Daoy (cell line): ENCODE measurements at places on chromosomes 3 and 15. TPM values are rescaled to one million over a fixed set of nuclear protein-coding genes. Genes with fewer than 3 reads are reported as not detected.
A peak's percentile ranks its signal among the peaks of the same experiment; 100 is the strongest.

DNA sequence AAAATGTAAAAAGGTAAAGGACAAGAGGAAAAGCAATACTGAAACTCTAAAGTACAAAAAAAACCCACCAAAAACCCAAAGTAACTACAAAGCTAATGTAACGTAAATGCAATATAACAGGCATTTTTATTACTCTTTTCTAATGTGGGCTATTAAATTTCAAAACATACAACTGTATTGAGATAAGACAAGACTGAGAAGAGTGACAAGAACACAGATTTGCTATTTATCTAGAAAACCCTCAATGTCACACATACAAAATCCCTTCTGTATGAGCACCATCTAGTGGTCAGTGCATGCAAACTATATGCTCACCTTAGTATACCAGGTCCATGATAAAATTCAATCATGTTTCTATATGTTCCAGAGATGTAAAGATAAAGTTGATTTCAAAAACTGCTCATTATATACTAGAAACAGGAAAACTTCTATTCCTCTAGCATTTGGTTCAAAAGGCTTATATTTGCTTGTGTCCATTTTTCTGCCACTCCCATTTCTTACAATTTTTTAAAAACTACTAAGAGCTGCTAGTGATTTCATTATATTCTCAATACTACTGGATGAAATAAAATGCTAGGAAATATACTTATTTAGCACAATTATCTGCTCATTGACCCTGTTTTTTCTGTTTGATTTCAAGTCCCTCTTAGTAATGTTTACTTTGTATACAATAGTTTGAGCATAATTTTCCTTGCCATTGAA lies 111.4 kb downstream of the DLG1 start:
- peak; percentile 45 for DNase-seq

DNA sequence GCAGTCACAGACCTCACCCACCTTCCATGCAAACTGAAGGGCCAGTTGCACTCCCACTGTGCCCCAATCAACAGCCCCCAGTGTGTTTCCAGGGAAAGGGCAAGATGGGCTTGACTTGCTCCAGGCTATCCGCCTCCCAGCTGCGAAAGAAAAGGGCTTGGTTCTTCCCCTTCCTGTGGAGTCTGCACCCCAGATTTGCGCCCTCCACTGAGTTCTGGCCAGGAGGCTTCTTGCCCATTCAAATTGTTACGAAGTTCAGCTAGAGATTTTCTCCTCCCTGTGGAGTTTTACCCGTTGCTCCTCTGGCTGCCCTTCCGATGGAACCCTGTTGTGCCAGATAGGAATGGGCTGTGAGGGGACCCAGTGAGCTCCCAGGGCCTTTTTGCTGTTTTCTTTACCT lies 1096.9 kb upstream of the ALCAM start:
- DNase-seq = no peak

DNA sequence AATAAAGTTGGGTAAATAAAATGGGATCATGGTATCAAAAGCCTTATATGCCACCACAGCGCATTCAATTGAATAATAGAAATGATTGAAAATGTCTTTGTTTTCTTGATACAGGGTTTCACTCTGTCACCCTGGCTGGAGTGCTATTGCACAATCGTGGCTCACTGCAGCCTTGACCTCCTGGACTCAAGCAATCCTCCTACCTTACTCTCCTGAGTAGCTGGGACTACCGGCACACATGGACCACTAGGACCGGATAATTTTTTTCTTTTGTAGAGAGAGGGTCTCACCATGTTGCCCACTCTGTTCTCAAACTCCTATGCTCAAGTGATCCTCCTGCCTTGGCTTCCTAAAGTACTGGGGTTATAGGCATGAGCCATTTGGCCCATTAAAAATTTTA lies 33.8 kb upstream of the BBX start:
- DNase-seq = no peak

The DCBLD2 gene
- total RNA-seq = 298 and 307 TPM in 2 replicates

The EEFSEC gene
- total RNA-seq = 1.4 and 4.4 TPM in 2 replicates

DNA sequence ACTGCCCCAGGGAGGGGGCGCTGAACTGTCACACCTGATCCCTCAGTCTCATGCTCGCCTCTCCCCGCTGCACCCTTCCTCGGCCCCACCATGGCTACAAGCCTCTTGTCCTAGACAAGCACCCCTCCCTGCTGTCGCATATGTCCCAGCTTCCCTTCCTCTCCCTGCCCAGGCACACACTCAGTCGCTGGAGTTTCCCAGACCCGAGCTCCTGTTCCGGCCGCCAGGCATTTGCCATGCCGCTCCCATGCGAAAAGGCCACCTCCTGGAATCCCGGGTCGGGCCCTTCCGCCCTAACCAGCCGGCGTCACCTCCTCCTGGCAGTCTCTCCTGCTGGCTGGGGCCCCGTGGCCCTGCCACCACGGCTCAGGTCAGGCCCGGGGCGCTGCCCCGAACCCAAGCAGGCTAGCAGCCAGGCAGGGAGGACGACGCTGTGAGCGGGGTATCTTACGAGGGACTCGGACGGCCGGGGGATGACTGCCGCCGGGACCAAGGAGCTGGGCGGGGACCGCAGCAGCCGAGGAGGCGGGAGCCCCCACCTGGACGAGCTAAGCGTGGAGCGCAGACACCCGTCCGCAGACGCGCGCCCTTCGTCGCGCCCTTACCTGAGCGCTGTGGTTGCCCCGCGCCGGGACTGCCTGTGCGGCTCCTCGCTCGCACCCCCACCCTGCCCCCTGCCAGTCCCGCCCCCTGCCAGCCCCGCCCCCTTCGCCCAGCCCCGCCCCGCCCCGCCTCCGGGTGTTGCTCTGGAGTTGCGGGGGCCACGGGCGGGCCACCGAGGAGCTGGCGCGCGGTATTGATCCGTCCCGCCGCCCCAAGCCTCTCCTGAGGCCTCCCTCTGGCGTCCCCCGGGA lies at the start of gene ALS2CL:
Gene ALS2CL, minus strand, starts transcription at position 642 of the 854 bp plus-strand sequence. CDS start 4,239 bp downstream, outside the sequence.
- peak; percentile 47 for DNase-seq

The CTXN2 gene
- total RNA-seq = not detected in 2 replicates

The CHST13 gene
- total RNA-seq = not detected in 2 replicates

DNA sequence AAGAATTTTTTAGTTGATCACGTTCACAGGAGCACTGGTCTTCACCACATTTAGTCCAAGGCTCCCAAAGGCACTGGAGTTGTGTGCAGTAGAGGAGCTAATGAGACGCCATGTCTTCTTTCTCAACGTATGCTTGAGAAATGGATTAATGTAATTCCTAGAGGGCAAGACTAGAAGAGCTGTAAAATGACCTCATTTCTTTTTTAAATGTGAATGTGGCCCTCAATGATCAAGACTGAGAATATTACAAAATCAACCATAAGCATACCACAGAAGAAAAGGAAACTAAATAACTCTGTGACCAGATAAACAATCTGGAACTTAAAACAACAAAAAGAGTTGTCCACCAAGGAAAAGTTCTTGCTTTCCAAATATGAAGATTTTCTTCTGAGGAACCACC lies 112.1 kb upstream of the THBS1 start:
- DNase-seq = no peak

The RBM5 gene
- 41.2 and 62.9 TPM in 2 replicates for total RNA-seq

- no peak for DNase-seq
Measured at GRCh38 chr3:90007778-90008499, 900.5 kb downstream of the EPHA3 start.

- DNase-seq = no peak
Measured at GRCh38 chr15:89335298-89336041, 846 bp upstream of the POLG start.

- DNase-seq = peak; percentile 70
Measured at GRCh38 chr15:75947092-75947491, 43.4 kb downstream of the FBXO22 start.

DNA sequence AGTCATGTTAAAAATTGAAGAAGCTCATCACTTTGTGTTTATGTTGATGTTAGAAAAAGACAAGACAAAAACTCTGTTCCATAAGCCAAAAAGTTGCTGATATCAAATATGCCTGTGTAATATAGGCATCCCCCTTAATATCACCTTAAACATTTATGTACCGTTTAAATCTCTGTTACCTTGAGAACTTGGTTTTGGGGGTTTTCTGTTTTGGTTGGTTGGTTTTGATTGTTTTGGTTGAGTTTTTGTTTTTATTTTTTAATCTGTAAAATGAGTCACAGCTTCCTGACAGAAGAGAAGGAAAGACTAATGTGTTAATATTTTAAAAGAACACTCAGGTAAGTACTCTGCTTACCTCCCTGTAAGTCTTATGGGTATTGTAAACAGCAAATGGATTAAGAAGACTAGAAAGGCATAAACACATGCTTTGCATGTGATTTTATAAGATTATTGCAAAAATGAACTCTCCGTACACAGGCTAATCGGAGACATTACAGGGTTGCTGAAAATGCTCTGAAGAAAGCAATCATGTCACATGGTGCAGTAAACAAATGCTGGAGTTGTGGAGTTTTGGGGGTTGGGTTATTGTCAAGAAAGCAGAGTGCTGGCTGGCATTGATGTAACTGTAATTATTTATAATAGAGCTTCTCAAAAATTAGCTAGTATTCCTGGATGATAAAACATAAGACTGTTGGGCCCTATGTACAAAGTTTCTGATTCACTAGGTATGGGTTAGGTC lies 69.5 kb upstream of the MBNL1 start:
- DNase-seq = no peak

DNA sequence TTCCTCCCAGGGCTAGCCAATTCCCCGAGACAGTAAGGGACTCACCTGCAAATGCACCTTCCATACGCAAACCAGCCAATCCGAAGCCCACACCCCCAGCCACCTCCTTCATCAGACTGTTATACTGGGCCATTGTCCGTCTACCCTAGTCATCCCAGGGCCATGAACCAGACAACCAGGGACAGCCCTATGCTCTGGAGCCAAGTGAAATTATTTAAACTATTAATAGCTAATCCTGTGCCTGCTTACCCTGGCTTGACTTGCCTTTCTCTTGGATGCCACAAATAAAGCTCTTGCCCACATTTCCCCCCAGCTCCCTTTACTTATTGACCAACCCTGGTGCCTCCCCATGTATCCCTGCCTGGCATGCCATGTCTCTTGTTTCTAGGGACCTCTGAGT lies 4.0 kb upstream of the CHRNB4 start:
- DNase-seq = no peak

DNA sequence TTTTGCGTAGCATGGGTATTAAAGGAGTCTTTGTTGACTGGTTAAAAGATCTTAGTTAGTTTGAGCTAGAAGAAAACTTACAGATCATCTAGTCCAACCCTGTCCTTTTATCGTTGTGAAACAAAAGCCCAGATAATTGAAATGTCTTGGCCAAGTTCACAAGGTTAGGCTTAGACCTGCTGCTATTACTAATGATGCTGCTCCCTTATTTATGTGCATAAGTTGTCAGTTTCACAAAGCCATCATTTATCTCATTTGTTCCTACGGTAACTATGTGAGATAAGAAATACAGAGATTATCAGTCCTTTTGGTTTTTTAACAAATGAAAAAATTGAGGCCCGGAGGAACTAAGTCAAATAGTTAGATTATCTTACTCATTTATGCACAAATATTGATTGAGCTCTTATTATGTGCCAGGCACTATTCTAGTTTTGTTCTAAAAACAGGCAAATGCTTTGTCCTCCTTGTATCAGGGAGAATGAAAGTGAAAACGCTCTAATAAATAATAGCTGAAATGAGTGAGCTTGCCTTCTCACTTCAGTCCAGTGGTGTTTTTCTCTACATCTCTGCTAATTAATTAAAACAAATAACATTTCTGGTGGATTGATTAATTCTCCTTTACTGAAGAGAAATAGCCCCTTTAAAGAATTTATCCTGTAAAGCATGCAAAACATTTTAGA lies 49.1 kb upstream of the TPRG1 start:
- no peak for DNase-seq

The A4GNT gene
- not detected in 2 replicates for total RNA-seq

- no peak for DNase-seq
Measured at GRCh38 chr3:49454898-49455681, 15.0 kb upstream of the DAG1 start.

- DNase-seq = peak; percentile 35
Measured at GRCh38 chr15:85030301-85030929, 48.8 kb downstream of the PDE8A start.

GRCh38 chr3:172646439-172647015 lies 64.3 kb downstream of the NCEH1 start:
- peak; percentile 69 for DNase-seq

The CCR9 gene
- not detected in 2 replicates for total RNA-seq

DNA sequence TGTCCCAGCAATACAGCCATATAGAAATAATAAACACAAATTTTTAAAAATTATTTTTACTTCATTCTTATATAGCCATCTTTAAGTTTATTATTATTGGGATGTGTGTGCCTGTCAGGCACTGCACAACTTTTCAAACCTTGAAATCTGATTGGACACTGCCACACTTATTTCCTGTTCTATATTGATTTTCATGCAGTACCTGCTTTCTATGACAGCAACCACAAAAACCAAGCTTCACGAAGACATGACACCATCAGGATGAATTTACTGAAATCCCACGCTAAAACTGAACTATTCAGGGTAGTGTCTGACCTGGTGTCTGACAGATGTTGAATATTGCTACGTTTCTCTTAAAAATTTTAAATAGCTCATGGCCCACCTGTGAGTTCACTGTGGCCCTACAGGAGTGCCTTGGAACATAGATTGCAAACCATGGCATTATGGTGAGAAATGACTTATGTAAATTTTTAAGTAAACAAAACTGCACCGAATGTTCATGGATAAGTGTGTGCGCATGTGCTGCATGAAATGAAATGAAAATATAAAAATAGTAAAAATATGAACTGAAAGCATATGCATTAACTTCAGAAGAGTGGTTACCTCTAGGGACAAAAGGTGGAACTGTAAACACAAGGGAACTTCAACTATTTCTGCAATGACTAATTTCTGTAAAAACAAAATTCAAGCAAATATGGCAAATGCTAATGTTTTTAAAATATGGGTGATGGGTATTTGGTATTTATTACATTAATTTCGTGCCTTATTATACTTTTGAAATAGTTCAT lies 152.3 kb downstream of the ZBTB20 start:
- no peak for DNase-seq

GRCh38 chr3:66693461-66694031 lies 192.7 kb upstream of the LRIG1 start:
- DNase-seq = no peak

The SPINT1 gene
- 2.6 and 3.8 TPM in 2 replicates for total RNA-seq

The VIPR1 gene
- 19.3 and 31.7 TPM in 2 replicates for total RNA-seq

The HYAL1 gene
- total RNA-seq = 0.06 TPM in 1 of 2 replicates, not detected in the other

The CILP gene
- total RNA-seq = 0.03 TPM in 1 of 2 replicates, not detected in the other

GRCh38 chr3:129520960-129521359 lies 7.5 kb upstream of the RHO start:
- no peak for DNase-seq

GRCh38 chr15:72827226-72827625 lies 43.7 kb upstream of the ADPGK start:
- no peak for DNase-seq

DNA sequence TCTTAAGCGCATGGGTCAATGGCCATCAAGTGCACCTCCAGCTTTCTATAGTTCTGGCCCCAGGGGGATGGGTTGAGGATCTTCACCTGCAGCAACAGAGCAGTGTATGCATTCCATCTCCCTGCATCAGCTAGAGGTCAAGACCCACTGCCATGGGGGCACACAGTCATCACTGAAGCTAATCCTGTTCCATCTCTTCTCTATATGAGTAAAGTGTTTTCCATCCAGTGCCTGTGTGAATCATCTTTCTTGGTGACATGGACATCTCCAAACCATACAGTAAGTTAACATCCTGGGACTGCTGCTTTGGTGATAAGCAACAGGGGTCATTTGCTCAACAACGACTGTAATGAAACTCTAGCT lies 4.4 kb upstream of the ENTPD3 start:
- no peak for DNase-seq
